Activated CD4-positive, alpha-beta memory T cell treated with anti-CD3 and anti-CD28 coated beads, Interleukin-2, amount 10 ng/mL, durations not matched to agents 7 days and 5 days (primary cell): ENCODE measurements at places on chromosomes 1 and 21. TPM values are rescaled to one million over a fixed set of nuclear protein-coding genes. Genes with fewer than 3 reads are reported as not detected.
A peak's percentile ranks its signal among the peaks of the same experiment; 100 is the strongest.

DNA sequence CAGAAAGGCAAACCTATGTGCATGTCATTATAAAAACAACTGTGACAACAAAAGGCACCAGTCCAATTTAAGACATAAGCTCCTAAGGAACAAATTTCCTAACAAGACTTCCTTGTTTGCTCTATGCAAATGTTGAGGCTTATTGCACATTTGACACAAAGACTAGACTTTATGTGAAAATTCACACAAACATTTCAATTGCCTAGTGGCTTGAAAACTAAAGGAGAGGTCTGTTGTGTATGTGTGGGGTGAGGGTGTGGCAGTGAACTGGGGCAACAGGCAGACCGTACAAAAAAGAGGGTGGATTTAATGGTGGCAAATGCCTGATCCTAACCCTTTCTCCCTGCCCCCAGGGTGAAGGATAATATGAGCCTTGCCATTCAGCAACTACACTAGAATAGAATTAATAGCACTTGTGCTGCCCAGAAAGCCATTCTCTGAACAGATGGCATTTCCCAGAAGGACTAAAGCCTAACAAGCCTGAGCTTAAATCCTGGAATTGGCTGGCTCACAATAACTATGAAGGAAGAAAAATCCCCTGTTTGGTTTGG lies 73.9 kb downstream of the GLUL start:
- DNase-seq = no peak
- no peak overlapping the region for H3K4me3 ChIP-seq
- H3K27me3 ChIP-seq = peaks cover 10% of the 10 kb centered on the region
- no peaks in the 10 kb centered on the region for H3K36me3 ChIP-seq
- no peaks in the 10 kb centered on the region for H3K4me1 ChIP-seq

GRCh38 chr1:36486439-36487335 lies 4.0 kb upstream of the CSF3R start:
- H3K4me1 ChIP-seq = peaks cover 9% of the 10 kb centered on the region
- H3K36me3 ChIP-seq = no peaks in the 10 kb centered on the region
- H3K27ac ChIP-seq = no peak overlapping the region
- H3K27me3 ChIP-seq = peaks cover 12% of the 10 kb centered on the region
- no peak overlapping the region for H3K4me3 ChIP-seq

GRCh38 chr1:205069371-205070125 lies 14.7 kb downstream of the TMEM81 start:
- no peaks in the 10 kb centered on the region for H3K4me1 ChIP-seq
- DNase-seq = no peak
- H3K4me3 ChIP-seq = no peak overlapping the region
- H3K27me3 ChIP-seq = no peaks in the 10 kb centered on the region

DNA sequence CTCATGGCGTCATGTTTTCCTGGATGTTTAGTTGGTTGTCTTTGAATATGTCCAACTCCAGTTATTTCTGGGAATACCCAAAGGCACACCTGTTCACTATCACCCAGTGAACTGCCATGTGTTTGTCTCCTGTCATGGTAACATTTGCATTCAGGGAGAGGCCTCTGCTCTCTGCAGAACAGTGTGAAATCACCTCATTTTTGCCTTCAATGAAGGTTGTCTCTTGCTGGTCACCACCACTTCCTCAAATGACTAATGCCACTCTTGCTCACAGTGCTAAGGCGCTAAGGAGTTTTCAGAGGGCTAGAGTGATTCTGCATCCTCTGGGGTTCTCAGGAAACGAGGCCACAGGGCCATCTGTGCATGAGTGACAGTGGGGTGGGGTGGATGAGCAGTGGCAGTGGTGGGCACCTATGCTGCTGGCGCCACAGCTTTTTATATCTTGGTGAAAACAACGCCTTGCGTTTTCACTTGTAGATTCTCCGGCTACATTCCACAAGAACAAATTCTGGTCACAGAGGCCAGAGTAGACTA lies 60.0 kb upstream of the ATP5PO start:
- H3K4me3 ChIP-seq = peak overlapping the region; percentile 62
- peaks cover 74% of the 10 kb centered on the region for H3K4me1 ChIP-seq
- peak overlapping the region; percentile 94 for H3K27ac ChIP-seq

DNA sequence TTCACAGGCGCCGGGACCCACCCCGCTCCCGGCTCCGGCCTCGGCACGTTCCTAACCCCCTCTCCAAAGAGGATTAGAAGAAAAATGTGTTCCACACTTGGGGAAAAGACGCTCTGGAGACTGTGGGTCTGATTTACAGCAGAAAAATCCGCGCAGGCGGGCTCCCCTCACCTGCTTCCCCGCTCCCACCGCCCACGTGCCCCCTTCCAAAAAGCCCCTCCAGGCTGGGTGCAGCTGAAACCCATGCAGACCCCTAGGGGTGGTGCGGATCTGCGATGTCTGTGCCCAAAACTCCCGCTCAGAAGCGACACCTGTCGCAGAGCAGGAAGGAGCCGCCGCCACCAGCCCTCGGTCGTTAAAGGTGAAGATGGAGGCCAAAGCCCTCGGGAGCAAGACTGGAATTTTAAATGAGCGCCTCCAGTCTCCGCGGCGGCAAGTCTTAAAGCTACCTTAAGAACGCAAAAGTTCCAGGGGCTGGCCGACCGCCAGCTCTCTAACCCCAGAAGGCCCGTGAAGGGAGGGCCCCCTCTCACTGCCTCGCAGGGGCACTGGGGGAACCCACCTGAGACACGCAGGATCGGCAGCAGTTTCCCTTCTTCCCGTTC lies 688 bp upstream of the CHD5 start:
- peaks cover 12% of the 10 kb centered on the region for H3K36me3 ChIP-seq
- no peak for DNase-seq
- H3K27me3 ChIP-seq = peaks cover 50% of the 10 kb centered on the region
- no peak overlapping the region for H3K4me3 ChIP-seq

DNA sequence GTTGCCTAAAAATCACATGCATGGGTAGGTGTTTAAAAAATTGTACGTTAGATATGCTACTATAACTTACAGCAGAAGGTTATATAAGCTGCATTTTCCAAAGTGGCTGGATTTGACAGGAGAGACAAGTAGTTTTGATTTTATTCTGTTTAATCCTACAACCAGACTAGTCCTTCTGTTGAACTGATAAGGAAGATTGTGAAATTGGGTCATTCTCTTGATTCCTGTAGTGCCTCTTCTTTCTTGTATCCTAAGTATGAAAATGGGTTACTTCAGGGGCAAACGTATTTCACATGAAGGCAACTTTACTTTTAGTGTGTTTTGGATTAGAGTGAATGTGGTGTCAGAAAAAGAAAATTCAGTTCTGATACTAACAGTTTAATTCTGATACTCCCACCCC lies 19.0 kb downstream of the CDC42 start:
- H3K4me1 ChIP-seq = peaks cover 71% of the 10 kb centered on the region
- H3K4me3 ChIP-seq = no peak overlapping the region
- DNase-seq = no peak
- H3K36me3 ChIP-seq = peaks cover 70% of the 10 kb centered on the region

GRCh38 chr1:206690516-206690915 lies 5.8 kb downstream of the MAPKAPK2 start:
- H3K4me1 ChIP-seq = peaks cover 52% of the 10 kb centered on the region
- H3K27ac ChIP-seq = no peak overlapping the region
- H3K36me3 ChIP-seq = peaks cover 17% of the 10 kb centered on the region
- H3K27me3 ChIP-seq = no peaks in the 10 kb centered on the region
- no peak overlapping the region for H3K4me3 ChIP-seq
- DNase-seq = no peak

DNA sequence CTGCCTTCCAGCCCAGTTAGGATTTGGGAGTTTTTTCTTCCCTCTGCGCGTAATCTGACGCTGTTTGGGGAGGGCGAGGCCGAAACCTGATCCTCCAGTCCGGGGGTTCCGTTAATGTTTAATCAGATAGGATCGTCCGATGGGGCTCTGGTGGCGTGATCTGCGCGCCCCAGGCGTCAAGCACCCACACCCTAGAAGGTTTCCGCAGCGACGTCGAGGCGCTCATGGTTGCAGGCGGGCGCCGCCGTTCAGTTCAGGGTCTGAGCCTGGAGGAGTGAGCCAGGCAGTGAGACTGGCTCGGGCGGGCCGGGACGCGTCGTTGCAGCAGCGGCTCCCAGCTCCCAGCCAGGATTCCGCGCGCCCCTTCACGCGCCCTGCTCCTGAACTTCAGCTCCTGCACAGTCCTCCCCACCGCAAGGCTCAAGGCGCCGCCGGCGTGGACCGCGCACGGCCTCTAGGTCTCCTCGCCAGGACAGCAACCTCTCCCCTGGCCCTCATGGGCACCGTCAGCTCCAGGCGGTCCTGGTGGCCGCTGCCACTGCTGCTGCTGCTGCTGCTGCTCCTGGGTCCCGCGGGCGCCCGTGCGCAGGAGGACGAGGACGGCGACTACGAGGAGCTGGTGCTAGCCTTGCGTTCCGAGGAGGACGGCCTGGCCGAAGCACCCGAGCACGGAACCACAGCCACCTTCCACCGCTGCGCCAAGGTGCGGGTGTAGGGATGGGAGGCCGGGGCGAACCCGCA lies at the start of gene PCSK9:
TSS of gene PCSK9 (plus strand) at position 207 of the 741 bp plus-strand sequence. CDS start at position 497, 290 bp downstream.
- no peak within 1 kb of the TSS for H3K27ac ChIP-seq
- H3K36me3 ChIP-seq = no peaks in the 10 kb centered on the region

DNA sequence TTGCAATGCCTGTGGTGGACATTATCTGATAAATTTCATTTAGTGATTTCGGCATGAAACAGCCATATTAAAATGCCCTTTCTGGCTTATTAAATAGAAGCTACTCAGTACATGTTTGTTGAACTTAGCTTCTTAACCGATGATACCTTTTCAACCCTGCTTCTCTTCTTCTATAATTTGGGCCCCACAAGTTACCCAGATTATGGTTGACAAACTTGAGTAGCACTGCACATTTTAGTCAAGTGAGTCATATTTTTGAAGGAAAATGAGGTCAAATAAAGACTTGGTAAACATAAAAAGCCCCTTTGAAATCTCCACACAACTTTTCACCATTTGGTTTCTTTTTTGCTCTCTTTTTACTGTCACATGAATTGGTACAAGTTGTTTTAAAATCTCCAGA lies 33.8 kb downstream of the GIPC2 start:
- peaks cover 2% of the 10 kb centered on the region for H3K27me3 ChIP-seq
- DNase-seq = no peak
- H3K36me3 ChIP-seq = no peaks in the 10 kb centered on the region

DNA sequence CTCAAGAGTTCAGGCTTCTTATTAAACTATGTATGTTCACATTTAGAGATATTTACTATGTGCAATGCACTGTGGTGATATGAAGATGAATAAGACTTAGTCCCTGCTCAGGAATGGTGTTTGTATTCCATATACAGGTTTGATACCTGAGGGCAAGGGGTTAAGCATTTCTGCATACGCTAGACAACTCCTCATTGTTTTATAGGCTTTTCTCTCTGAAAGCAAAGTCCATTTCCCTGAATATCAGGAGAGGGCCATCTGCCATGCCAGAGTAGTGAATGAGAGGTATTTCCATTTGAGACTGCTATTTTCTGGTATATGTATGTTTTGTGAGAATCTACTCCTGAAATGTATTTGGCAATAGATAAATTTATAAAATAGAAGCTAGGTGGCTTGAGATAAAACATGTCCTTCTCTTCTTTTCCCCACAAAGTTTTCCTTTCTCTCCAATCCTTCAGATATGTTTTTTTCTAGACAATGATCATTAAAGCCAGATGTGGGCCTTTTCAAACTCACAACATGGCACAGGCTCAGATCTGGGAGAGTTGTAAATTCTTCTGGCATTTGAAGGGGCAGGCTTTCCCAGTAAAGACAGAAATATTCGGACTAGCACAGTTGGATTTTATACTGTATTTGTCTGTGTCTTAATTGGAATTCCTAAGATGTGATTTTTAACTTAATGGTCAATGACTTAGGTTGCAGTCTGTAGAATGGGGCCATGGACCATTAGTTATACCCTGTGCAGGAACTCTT lies 73.3 kb upstream of the WDR26 start:
- no peak overlapping the region for H3K4me3 ChIP-seq
- no peak for DNase-seq
- peaks cover 41% of the 10 kb centered on the region for H3K4me1 ChIP-seq
- H3K27me3 ChIP-seq = no peaks in the 10 kb centered on the region
- H3K27ac ChIP-seq = no peak overlapping the region
- no peaks in the 10 kb centered on the region for H3K36me3 ChIP-seq

- H3K27me3 ChIP-seq = peaks cover 14% of the 10 kb centered on the region
- H3K4me3 ChIP-seq = no peak overlapping the region
- H3K4me1 ChIP-seq = peaks cover 10% of the 10 kb centered on the region
- no peak overlapping the region for H3K27ac ChIP-seq
- DNase-seq = no peak
- H3K36me3 ChIP-seq = no peaks in the 10 kb centered on the region
Observed at GRCh38 chr1:58739856-58740466, 40.1 kb upstream of the MYSM1 start.

DNA sequence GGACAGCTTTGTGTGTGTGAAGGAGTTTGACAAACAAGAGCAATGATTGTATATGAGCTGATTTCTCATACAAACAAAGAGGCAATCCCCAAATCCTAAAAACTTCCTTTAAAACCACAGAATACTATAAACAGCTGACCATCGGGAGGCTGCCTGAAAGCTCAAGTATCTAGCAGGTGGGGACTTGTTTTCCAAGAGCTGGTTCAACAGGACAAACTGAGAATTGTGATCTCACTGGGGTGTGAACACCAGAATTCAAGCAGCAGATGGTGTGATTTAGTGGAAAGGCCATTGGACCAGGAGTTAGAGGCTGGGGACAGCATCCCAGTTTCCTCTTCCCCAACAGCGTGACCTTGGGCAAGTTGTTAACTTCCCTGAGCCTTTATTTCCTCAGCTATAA lies 13.9 kb downstream of the LMX1A start:
- no peaks in the 10 kb centered on the region for H3K36me3 ChIP-seq
- H3K27ac ChIP-seq = no peak overlapping the region
- no peak for DNase-seq
- H3K4me3 ChIP-seq = no peak overlapping the region

- no peak for DNase-seq
- H3K27ac ChIP-seq = no peak overlapping the region
- H3K4me1 ChIP-seq = peaks cover 9% of the 10 kb centered on the region
- peaks cover 5% of the 10 kb centered on the region for H3K36me3 ChIP-seq
Observed at GRCh38 chr21:25845729-25846256, 111.0 kb downstream of the GABPA start.

GRCh38 chr1:117838911-117839310 lies 90.5 kb downstream of the GDAP2 start:
- no peak for DNase-seq
- H3K4me1 ChIP-seq = no peaks in the 10 kb centered on the region
- no peaks in the 10 kb centered on the region for H3K36me3 ChIP-seq
- H3K27ac ChIP-seq = no peak overlapping the region

The HAPLN2 gene
- not detected for total RNA-seq

The HSPA6 gene
- 0.91 TPM for total RNA-seq

The CCDC181 gene
- not detected for total RNA-seq

The ABCA4 gene
- total RNA-seq = not detected

The ESRRG gene
- not detected for total RNA-seq

The THEMIS2 gene
- total RNA-seq = 60.1 TPM

The ATP6V1G3 gene
- total RNA-seq = not detected

The S100A7 gene
- total RNA-seq = not detected
